Femur (tissue), 1 donor: ENCODE measurements at places on chromosomes 5 and 9.

- no peak for DNase-seq
These were observed 9.5 kb downstream of the BAG1 start for GRCh38 chr9:33255014-33255413.

DNA sequence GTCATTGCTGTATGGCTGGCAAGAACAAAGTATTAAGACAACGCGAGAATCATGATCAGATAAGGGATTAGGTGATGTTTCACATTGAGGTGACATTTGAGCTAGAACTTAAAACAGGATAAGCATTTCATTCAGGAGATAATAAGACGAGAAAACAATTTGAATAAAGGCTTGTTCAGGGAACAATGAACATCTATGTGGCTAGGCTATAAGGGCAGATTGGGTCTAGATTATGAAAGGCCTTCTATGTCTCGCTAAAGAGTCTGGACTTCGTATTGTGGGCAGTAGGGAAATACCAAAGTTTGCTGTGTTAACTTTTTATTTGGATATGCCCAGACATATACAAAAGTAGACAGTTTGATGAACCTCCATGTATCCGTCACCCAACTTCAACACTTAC is 6.9 kb downstream of the MRPL22 start:
- DNase-seq: no peak

DNA sequence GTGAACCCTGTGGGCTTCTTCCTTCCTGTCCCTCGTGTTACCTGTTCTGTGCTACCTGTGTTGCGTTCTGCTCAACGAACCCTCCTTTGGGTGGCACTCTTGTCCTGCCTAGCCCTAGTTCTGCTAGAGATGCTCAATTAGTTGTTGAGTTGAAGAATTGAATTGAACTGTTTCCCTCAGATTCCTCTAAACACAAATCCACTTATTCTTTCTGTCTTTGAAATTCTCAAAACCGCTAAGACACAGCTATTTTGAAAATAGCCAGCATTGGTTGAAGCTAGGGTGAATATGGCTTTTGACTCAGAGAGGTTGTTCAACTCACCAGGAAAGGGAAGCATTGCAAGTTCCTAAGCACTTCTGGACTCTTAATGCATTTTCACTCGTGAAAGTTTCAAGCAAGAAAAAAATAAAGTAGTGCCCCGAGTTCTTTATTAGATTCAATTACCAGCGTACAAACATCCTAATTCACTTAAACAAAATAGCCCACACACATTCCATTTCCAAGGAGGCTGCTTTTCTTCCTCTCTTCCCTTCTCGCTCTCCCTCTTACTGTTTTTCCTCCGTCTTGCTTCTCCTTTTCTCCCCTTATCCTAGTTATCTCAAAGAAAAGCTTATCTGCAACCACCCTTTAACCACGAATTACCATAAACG is 642 bp upstream of the ITGA1 start:
- no peak for DNase-seq

GRCh38 chr9:96617439-96618185 is 2.0 kb downstream of the CDC14B start:
- DNase-seq: peak; percentile 21

GRCh38 chr5:91264311-91265051 is 118.6 kb downstream of the ARRDC3 start:
- DNase-seq: no peak

GRCh38 chr5:68953231-68953874 is 140.5 kb upstream of the SLC30A5 start:
- peak; percentile 20 for DNase-seq

DNA sequence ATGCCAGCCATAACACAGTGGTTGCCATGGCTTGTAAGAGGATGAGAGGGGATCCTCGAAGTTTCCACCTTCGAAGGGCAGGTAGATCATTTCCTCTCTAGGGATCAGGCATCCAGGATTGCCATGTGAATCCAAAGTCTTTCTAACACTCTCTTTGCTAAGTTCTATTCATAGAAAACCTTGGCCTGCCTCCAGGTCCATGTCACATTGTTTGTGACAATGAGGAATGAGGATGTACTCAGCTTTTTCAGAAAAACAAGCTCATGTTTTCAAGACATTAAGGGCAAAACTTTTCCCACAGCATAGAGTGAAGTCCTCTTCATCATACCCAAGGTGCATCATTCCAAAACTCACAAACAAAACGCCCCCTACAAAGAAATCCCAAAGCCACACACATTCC is 19.6 kb downstream of the ESM1 start:
- no peak for DNase-seq

DNA sequence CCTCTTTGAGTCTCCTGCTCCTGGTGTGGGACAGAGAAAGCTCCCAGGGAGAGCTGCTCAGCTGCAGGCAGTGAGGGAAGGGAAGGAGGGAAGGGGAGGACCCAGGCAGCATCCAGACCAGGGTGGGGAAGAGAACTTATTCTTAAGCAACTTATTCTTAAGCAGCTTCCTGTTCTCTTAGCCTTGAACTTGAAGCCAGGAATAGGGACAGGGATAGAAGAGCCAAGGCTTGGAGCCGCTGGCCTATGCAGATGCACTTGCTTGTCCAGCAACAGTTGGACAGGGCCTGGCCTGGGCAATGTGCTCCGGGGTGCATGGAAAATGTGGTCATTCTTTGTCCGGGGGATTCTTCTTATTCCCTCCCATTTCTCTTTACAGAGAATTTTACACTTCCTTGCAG is 31.4 kb upstream of the SPTLC1 start:
- peak; percentile 31 for DNase-seq

DNA sequence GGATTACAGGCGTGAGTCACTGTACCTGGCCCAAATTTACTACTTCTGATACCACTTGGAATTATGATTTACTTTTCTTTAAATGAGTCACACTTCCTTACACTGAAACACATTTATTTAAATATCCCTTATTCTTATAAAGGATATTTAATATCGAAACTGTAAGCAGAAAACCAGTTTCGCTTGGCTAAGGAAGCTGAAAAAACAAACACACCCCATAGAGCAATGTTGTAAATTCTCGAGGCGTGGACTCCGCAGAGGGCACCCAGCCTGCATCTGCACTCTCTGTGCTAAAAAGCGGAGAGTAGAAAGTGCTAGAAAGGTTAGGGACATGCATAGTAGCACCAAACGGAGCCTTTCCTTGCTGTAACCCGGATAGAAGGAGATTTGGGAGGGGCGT is 86.5 kb downstream of the HMCN2 start:
- no peak for DNase-seq

- no peak for DNase-seq
These were observed 49.1 kb upstream of the VDAC1 start for GRCh38 chr5:134053840-134054338.

DNA sequence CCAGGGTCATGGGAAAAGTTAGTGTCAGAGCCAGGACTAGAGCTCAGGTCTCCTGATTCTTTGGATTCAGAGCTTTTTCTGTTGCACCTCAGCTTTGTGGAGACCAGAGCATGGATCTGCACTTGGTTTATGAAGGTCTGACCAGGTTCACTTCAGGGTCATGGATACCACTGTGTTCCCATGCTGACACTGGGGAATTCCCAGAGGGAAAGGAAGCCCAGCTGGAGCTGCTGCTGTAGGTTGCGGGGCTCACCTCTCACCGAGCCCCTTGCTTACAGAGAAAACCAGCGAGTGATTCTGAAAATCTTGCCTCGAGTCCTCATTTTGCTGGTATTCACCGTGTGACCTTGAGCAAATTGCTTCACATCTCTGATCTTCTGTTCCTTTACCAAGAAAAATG is 83.0 kb downstream of the RGS3 start:
- no peak for DNase-seq

GRCh38 chr5:123964884-123965283 is 452.9 kb downstream of the CSNK1G3 start:
- no peak for DNase-seq

- DNase-seq: peak; percentile 49
These were observed 47.4 kb downstream of the P4HA2 start for GRCh38 chr5:132180134-132180745.

GRCh38 chr5:160165137-160166068 is 46.2 kb upstream of the PWWP2A start:
- peak; percentile 90 for DNase-seq

- DNase-seq: no peak
These were observed 30.0 kb downstream of the XPA start for GRCh38 chr9:97666907-97667686.

- DNase-seq: no peak
These were observed 3.1 kb upstream of the DOCK8 start for GRCh38 chr9:211557-211956.

GRCh38 chr5:79613549-79613948 is 1.3 kb downstream of the TENT2 start:
- DNase-seq: no peak

DNA sequence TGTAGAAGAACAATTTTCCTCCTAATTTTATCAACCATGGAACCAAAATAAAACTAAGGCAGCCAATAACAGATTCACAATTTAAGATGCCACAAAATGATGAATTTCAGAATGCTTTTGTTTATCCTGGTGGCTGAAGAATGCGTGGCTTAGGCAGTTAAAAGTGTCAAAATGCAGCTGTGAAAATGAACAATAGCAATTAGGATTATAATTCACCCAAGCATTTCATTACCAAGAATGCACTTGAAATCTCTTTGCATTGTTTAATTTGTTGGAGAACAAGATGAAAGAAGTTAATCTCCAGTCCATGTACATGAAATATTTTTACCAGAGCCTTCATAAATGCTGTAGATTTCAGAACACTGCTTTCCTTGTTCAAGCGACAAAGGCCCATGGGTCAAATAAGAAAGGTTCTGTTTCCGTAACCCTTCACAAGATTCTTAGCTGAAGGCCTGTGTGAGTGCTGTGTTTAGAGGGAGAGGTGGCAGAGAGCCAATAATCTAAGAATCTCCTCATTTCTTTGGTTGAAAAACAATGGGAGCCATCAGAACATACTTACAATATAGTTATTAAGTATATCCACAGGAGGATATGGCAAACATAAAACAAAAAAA is 39.3 kb downstream of the CLINT1 start:
- no peak for DNase-seq

GRCh38 chr9:73348471-73348870 is 196.8 kb downstream of the ANXA1 start:
- DNase-seq: no peak

- no peak for DNase-seq
These were observed 442 bp downstream of the ZNF510 start for GRCh38 chr9:96777426-96777864.

GRCh38 chr5:103896593-103896992 is 334.0 kb upstream of the NUDT12 start:
- no peak for DNase-seq

DNA sequence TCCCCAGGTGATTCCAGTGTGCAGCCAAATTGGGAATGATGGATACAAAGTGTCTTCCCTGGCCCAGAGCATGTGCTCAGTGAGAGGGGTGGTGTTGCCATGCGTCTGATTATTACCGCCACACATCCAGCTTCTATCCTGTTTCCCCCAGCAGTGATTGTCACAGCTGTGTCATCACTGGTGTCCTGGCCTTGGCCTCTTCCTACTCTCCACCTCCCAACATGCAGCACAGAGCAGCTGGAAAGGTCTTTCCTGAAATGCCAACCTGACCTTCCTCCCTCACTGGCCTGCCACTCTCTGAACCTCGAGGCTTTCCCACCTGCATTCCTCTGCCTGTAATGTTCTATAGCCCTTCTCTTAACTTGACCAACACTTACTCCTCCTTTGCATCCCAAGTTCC is 60.0 kb downstream of the TMOD1 start:
- no peak for DNase-seq

- no peak for DNase-seq
These were observed 217.8 kb upstream of the RASEF start for GRCh38 chr9:83280790-83281189.

- no peak for DNase-seq
These were observed 831.3 kb downstream of the MTRR start for GRCh38 chr5:8700222-8700621.

GRCh38 chr5:144191998-144192397 is 21.3 kb downstream of the KCTD16 start:
- DNase-seq: no peak

- DNase-seq: peak; percentile 60
These were observed 914 bp upstream of the CD72 start for GRCh38 chr9:35618854-35619799.

DNA sequence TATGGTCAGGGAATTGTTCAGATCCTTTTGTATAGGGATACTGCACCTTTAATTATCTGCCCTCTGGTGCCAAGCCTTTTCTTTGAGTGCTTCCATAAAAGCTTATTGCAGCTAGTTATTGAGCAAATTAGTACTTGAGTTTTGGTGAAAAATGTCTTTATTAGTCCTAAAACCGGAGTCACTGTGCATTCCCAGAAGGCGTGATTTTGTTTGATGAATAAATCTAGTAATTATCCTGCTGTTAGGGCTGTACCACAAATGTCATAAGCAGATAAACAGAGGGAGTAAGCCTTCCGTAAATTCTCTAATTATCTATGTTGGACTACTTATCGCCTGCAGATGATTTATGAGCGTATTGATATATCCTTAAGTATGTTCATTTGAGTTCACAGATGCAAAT is 620.7 kb upstream of the ARRDC3 start:
- no peak for DNase-seq

GRCh38 chr5:147015405-147015804 is 136.8 kb upstream of the PPP2R2B start:
- DNase-seq: no peak

GRCh38 chr5:9166202-9167112 is 379.4 kb downstream of the SEMA5A start:
- no peak for DNase-seq

DNA sequence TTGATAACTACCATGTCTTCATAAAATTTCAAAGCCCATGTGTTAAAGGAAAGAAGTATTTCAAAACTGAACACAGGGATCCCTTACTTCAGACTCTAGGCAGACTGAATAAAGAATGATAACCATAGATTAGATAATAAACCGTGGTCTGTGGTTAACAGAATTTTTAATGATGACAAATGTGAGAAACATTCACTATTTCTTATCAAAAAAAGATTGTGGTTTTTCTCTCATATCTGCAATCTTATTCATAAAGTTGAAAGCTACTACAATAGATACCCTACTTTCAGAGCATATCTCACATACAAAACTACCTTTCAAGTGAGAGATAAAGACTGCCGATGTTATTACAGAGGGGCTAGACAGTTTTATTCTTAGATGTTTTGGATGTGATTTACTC is 816.8 kb upstream of the DMAC1 start:
- DNase-seq: no peak

DNA sequence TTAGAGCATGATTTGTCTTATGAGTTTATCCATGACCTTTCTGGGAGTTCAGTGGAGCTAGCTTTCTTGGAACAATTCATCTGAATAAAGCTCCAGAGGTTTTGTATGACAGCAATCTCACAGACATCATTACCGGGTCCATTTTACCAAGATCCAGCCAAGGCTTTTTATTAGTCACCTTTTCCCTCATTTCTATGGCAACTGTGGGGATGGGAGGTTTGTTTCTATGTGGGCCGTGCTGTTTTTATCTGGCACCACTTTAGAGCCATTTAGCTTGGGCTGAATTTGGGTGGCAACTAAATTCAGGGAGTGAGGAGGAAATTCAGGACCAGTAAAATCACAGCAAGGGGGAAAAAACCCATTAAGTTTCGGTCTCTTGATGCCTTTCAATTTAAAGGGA is 245.7 kb downstream of the NSG2 start:
- DNase-seq: no peak
